ENCODE measurements at places on chromosomes 7 and 10. TPM values are rescaled to one million over a fixed set of nuclear protein-coding genes. Genes with fewer than 3 reads are reported as not detected.

Gene ABCB1
- not detected for total RNA-seq

Gene CPED1
- 37.4 TPM for total RNA-seq

Gene ZNF783
- total RNA-seq, result 13.4 TPM

Gene CHCHD3
- 89.8 TPM for total RNA-seq

Gene PIP
- total RNA-seq, result not detected

Gene MGMT
- 18.3 TPM for total RNA-seq

Gene SH2B2
- total RNA-seq, result 2.1 TPM

Gene CDC14C
- total RNA-seq, result 0.29 TPM

Gene NPC1L1
- not detected for total RNA-seq

Gene OPN1SW
- total RNA-seq, result not detected

Gene UCMA
- not detected for total RNA-seq

DNA sequence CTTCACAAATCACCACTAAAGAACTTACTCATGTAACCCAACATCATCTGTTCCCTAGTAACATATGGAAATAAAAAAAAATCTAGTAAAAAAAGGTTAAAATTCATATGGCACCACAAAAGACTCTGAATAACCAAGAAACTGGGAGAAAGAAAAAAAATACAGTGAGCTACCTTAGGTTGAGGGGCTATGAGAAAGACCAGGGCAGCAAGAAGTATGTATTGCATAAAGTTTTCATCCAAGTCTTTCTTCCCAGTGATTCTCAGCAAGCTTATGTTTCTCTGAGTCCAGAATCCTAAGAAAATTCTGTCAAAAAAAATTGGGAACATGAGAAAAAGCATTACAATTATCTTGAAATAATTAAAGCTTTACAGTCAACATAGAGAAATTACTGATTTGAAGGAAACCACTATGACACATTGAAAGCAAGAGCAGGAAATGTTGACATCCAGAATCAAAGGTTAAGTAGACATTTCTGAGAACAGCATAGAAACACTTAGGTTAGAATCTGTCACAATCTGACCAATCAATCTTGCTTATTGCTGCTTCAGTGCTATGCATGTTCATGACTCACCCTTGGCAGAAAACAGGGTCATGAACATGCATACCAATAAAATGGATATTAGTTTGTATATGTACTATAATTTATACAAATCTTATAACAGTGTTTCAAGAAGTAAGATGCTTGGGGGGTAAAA, 494.0 kb upstream of the POT1 start:
- no peak for DNase-seq

GRCh38 chr10:26468291-26468690, 30.1 kb downstream of the APBB1IP start:
- DNase-seq, result peak; percentile 77

- DNase-seq, result no peak
Observed at GRCh38 chr10:65818990-65819389, 1106.8 kb upstream of the LRRTM3 start.

DNA sequence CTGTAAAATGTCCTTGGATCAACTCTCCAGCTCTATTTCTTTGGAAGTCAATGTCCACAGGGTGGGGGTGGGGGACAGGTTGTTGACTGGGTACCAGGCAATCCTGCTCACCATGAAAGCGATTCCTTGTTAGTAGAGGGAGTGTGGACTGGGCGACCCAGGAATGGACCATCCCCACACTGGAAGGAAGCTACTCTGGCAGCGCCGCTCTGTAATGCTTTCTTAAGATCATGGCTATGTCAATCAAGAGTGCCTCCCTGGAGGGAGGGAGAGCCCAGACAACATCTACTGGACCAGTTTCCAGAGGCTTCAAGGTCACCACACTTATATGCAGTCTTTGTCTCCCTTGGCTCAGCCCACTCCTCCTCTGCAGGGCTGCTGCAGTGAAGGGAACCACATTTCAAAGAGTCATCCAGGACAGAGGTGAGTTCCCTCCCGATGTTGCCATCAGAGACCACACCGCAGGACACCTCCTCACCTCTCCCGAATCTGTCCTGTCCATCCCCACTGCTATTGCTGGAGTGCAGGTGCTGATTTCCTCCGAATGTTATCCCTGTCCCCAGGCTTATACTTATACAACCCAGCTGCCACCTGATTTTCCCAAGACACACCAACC, 6.9 kb downstream of the GIMAP5 start:
- no peak for DNase-seq

- DNase-seq, result no peak
Observed at GRCh38 chr10:26516540-26517101, 78.5 kb downstream of the APBB1IP start.

DNA sequence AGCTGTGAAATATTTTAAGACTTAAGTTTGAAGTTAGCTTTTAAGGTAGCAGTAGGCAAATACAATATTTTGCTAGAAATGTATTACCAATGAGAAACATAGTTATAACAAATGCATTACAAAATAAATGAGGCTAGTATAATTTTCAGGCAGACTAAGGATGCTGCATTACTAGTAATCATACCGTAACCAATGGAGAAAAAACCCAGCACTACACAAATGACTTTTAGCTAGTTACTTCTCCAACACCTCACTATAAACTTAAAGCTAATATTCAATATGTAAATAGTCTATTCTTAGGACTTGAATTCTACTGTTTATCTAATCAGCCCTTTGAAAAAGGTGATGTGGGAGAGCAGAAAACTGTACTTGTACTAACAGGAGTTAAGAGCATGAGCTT, 285.3 kb upstream of the KLF14 start:
- DNase-seq, result no peak

DNA sequence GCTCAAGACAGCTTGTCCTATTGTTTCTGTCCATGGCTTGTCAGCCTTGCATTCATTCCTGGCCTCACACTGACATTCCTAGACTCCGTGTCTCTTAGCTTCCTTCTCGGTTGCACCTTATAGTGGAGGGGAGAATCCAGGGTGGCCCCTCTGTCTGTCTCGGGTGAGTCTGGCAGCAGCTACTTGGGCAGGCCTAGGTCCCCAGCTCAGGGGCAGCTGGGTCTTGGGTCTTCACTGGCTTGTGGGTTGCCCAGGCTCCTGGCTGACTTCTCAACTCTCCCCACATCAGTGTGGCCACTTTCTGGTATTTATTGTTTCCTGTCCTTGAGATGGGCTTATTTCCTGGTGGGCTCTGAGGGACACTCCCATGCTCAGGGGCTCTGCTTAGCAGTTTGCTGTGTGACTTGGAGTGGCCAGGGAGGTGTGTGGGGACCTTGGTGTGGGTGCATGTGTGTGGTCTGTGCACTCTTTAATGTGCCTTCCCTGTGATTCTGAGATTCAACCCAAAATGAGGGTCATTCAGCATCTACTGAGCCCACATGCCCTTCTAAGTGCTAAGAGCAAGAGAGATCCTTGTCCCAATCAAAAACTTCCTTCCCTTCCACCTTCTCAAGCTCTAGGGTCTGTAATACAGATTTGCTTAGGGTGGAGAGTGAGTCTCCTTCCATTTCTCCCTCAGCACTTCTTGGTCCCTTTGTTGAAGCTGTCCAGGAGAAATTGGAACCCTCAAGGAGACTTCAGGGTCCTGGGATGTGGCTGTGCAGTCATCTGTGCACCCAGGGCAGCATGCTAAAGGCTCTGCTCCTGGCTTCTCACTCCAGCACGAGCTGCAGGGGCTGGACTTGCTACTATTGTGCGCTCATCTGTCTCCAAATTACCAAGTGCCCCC, 20.1 kb downstream of the UPP1 start:
- DNase-seq, result peak; percentile 57

DNA sequence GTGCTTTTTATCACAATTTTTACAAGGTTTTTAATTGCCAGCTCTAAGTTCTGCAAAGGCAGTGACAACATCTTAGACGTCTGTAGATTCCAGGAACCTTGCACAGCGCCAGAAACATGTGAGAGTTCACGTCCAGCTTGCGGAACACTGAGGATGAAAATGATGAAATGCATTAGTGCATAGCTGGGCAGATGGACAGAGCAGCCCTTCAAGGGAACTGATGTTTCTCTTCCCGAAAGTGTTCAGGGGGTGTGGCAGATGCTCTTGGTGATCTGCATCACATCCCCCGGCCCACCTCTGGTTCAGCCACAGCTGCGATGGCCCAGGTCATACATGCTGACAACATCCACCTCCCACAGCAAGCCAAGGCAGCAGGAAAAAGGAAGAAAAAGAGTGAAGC, 40.9 kb downstream of the ITIH5 start:
- no peak for DNase-seq

- DNase-seq, result no peak
Observed at GRCh38 chr10:35486297-35486990, 118.7 kb upstream of the GJD4 start.

DNA sequence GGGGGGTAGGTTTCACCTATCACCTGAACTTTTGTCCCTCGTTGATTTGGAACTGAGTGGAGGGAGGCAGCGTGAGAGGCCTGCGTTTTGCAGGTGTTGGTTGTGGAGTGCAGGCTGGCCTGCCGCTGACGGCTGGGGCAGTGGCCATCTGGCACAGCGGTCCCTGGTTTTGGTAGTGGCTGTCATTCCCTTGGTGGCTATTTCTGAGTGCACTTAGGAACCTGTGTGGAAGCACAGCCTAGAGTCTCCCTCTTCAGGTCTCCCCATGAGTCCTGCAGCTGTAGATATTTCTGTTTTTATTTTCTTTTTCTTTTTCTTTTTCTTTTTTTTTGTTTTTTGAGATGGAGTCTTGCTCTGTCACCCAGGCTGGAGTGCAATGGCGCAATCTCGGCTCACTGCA, 129.2 kb downstream of the CUL2 start:
- no peak for DNase-seq

- no peak for DNase-seq
Observed at GRCh38 chr10:72886621-72887020, 6.9 kb upstream of the OIT3 start.

DNA sequence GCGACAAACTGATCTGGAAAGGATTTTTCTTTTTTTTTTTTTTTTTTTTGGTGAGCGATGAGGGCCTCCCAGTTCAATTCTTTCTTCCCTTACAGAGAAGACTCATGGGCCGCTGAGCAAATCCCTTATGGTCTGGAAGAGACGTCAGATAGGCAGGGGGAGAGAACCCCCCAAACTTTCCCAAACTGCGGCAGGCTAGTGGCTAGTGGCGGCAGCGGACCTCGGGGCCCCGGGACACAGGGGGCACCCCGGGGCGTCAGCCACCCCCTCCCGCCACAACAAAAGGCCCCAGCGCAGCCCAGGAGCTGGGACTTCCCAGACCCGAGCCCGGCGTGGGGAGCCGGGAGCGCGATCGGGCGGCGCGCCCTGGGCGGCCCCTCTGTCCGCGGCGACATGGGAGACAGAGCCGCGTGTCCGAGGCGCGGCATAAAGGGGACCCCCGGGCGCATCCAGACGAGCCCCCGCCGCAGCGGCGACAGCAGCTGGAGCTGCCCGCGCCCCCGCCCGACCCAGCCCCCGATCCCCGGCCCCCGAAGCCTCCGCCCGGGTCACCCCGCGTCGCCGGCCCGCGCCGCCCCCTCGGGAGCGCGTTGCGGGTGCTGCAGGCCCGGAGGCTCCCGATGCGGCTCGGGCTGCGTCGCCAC, 755 bp downstream of the FAM171A1 start:
- DNase-seq, result peak; percentile 96
